ENCODE measurements at places on chromosomes 11 and 22.
A peak's percentile ranks its signal among the peaks of the same experiment; 100 is the strongest.

DNA sequence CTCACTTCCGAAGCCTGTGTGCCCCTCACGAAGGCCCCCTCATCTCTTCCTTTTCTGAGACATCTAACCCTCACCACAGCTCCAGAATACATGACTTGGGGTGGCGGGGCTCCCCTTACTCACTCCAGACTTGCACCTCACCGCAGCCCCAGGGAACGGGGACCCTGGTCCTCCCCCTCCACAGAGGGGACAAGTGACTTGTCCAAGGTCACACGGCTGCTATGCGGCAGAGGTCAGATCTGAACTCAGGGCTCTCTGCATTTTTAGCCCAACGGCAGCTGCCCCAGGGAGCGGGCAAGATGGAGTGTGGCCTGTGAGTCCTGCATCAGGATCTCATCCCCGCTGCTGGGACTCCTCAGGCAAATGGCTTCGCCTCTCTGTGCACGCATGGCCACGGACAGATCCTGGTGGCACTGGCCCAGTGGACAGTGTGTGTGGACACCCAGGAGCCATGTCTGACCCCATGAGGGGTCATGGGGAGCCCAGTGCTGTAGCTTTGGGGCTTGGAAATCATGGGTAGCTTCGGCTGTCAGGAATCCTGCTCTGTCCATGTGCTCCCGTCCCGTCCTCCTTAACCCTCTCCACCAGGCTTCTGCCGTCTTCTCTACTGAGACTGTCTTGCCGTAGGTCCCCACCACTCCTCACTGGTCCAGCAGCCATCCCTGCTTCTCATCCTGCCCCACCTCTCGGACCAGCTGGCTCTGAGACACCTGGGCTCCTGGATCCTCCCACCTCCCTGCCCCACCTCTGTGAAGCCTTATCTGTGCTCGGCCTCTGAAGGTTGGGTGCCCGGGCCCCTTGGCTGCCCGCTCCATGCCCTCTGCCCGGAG, 48.0 kb upstream of the CARS1 start:
- no peaks in the 10 kb centered on the region for H3K4me1 ChIP-seq
- no peak overlapping the region for H3K4me3 ChIP-seq
- H3K27me3 ChIP-seq: no peaks in the 10 kb centered on the region

GRCh38 chr11:77091146-77091940, 11.3 kb upstream of the OMP start:
- no peak overlapping the region for H3K4me3 ChIP-seq
- peak overlapping the region; percentile 71 for H3K27ac ChIP-seq
- H3K4me1 ChIP-seq: peaks cover 49% of the 10 kb centered on the region
- H3K27me3 ChIP-seq: no peaks in the 10 kb centered on the region
- H3K36me3 ChIP-seq: peaks cover 16% of the 10 kb centered on the region

DNA sequence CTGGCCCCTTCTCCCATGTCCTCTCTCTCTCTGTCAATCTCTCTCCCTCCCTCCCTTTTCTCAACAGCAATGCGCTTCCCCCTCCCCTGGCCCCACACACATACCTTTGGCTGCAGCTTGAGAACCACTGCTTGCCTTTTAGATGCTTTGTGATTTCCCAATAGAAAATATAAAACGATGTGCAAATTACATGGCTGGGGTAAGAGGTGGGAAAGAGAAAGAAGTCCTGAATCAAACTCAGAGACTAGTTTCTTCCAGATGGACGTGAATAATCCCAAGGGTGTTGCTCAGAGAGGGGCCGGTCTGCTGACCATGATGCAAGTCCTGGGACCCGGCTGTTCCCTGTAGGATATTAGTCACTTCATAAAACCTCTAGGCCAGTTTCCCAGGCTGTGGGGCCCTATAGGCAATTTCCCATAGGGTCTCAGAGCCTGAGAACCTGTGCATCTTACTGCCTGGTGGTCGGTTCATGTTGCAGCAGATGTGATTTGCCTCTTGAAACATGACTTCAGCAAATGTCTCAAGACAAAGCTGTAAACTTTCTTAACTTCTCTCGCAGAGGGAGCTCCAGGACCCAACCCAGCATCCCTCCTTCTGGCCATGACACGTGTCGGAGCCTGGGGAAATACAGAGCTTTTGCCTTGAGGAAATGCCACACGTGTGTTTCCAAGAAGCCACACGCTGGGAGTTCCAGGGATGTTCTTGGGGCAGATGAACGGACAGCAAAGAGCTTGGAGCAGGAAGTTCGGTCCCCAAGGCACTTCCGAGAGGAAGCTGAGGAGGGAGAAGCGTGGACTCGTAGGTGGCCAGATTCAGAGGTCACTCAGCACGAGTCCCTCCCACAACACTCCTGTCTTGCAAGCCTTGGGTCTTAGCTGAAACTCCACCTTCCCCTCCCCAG, 34.5 kb upstream of the ETS1 start:
- H3K4me3 ChIP-seq: no peak overlapping the region
- H3K4me1 ChIP-seq: no peaks in the 10 kb centered on the region
- no peaks in the 10 kb centered on the region for H3K36me3 ChIP-seq

- no peak for DNase-seq
- no peak overlapping the region for H3K27ac ChIP-seq
- H3K4me3 ChIP-seq: no peak overlapping the region
- H3K27me3 ChIP-seq: no peaks in the 10 kb centered on the region
- no peaks in the 10 kb centered on the region for H3K36me3 ChIP-seq
Measured at GRCh38 chr22:43269246-43269645, 73.9 kb downstream of the SCUBE1 start.

GRCh38 chr22:24752088-24752623, 22.4 kb downstream of the PIWIL3 start:
- no peaks in the 10 kb centered on the region for H3K27me3 ChIP-seq
- H3K27ac ChIP-seq: no peak overlapping the region
- no peaks in the 10 kb centered on the region for H3K4me1 ChIP-seq

- no peak overlapping the region for H3K4me3 ChIP-seq
- H3K36me3 ChIP-seq: no peaks in the 10 kb centered on the region
- DNase-seq: no peak
- H3K27me3 ChIP-seq: no peaks in the 10 kb centered on the region
- no peaks in the 10 kb centered on the region for H3K4me1 ChIP-seq
Measured at GRCh38 chr11:83706566-83706965, 420.4 kb upstream of the CCDC90B start.

DNA sequence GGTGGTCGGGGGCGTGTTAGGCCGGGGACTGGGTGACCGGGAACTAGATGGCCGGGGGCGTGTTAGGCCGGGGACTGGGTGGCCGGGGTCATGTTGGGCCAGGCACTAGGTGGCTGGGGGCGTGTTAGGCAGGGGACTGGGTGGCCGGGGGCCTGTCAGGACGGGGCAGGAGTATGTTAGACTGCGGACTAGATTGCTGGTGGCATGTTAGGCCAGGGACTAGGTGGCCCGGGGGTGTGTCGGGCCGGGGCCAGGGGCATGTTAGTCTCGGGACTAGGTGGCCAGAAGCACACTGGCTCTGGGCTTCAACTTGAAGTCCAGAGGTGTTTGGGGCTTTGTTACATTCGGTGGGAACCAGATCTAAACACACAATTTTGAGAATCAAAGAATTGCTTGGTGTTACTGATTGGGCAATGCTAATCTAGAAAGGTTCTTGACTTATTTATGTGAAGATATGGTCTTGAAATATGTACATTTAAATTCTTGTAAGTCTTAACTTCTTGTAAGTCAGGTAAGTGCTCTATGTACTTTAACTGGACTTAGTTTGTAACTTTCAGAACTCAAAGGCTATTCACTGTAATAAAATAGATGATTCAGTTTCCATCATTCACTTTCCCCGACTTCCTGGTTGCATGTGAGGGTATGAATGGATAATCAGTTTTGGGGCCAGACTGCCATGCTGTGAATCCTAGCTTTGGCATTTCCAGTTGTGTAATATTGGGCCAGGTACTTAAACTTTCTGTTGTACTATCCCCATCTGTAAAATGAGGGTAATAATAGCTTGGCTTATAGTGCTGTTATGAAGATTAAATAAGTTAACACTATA, 1.1 kb downstream of the EXT2 start:
- H3K36me3 ChIP-seq: no peaks in the 10 kb centered on the region
- no peaks in the 10 kb centered on the region for H3K4me1 ChIP-seq
- H3K27ac ChIP-seq: no peak overlapping the region
- H3K4me3 ChIP-seq: peak overlapping the region; percentile 99

GRCh38 chr11:31375879-31376278, 6.2 kb downstream of the DNAJC24 start:
- no peak overlapping the region for H3K4me3 ChIP-seq
- H3K4me1 ChIP-seq: no peaks in the 10 kb centered on the region
- no peak for DNase-seq
- H3K36me3 ChIP-seq: no peaks in the 10 kb centered on the region
- no peak overlapping the region for H3K27ac ChIP-seq

- peaks cover 12% of the 10 kb centered on the region for H3K4me1 ChIP-seq
- no peak overlapping the region for H3K27ac ChIP-seq
- no peaks in the 10 kb centered on the region for H3K36me3 ChIP-seq
Measured at GRCh38 chr11:19715373-19715772, 2.7 kb downstream of the NAV2 start.

DNA sequence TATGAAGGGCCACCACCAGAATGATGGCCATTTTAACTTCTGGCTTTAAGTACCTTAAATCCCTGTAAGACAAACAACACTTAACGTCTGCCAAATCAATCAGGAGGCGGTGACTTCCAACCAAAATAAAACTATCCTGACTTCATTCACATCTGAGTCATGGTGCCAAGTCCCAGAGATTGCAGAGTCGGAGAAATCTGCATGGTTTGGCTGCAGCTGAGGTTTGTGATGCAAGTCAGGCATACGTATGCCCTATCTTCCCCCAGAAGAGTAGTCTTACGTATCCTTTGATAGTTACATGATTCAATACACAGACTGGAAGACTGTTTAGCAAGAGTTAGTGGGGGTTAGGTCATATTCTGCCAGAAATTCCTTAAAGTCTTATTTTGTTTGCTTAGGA, 1.7 kb upstream of the GAB2 start:
- H3K27me3 ChIP-seq: no peaks in the 10 kb centered on the region
- H3K4me1 ChIP-seq: peaks cover 41% of the 10 kb centered on the region
- H3K36me3 ChIP-seq: no peaks in the 10 kb centered on the region

GRCh38 chr22:43955883-43956782, 891 bp downstream of the SAMM50 start:
- H3K4me3 ChIP-seq: peak overlapping the region; percentile 78
- H3K36me3 ChIP-seq: no peaks in the 10 kb centered on the region
- no peak overlapping the region for H3K27ac ChIP-seq
- H3K27me3 ChIP-seq: peaks cover 8% of the 10 kb centered on the region

- no peaks in the 10 kb centered on the region for H3K36me3 ChIP-seq
- peaks cover 8% of the 10 kb centered on the region for H3K4me1 ChIP-seq
- H3K27ac ChIP-seq: no peak overlapping the region
Measured at GRCh38 chr11:74330075-74330858, 18.8 kb upstream of the P4HA3 start.

- no peak overlapping the region for H3K4me3 ChIP-seq
- H3K36me3 ChIP-seq: no peaks in the 10 kb centered on the region
- no peaks in the 10 kb centered on the region for H3K4me1 ChIP-seq
- H3K27ac ChIP-seq: no peak overlapping the region
Measured at GRCh38 chr11:84414920-84415319, 1128.8 kb upstream of the CCDC90B start.

GRCh38 chr11:117613521-117613920, 183.5 kb downstream of the DSCAML1 start:
- H3K4me3 ChIP-seq: no peak overlapping the region
- H3K4me1 ChIP-seq: no peaks in the 10 kb centered on the region
- H3K27ac ChIP-seq: no peak overlapping the region
- H3K36me3 ChIP-seq: no peaks in the 10 kb centered on the region

DNA sequence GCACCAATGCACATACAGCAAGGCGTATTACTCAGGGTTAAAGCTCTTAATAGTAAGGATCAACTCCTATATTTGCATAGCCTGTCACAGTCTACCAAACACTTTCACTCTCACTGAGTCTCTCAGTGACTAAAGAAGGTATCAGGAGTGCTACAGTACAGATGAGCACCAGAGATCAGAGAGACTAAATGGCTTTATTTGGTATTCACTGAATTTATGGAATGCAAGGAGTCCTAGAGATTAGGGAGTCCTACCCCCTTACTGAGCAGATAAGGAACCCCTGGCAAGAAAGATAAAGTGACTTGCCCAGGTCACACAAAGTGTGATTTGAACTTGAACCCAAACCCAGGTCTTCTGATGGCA, 396.4 kb upstream of the CCDC90B start:
- no peaks in the 10 kb centered on the region for H3K36me3 ChIP-seq
- no peaks in the 10 kb centered on the region for H3K27me3 ChIP-seq
- H3K4me3 ChIP-seq: no peak overlapping the region
- DNase-seq: no peak
- H3K27ac ChIP-seq: no peak overlapping the region

GRCh38 chr22:26395926-26396325, 33.1 kb upstream of the ASPHD2 start:
- H3K36me3 ChIP-seq: no peaks in the 10 kb centered on the region
- H3K27me3 ChIP-seq: no peaks in the 10 kb centered on the region
- DNase-seq: no peak
- no peak overlapping the region for H3K27ac ChIP-seq
- H3K4me1 ChIP-seq: no peaks in the 10 kb centered on the region
- no peak overlapping the region for H3K4me3 ChIP-seq

- no peak for DNase-seq
- no peaks in the 10 kb centered on the region for H3K4me1 ChIP-seq
- no peak overlapping the region for H3K27ac ChIP-seq
- no peaks in the 10 kb centered on the region for H3K36me3 ChIP-seq
- H3K4me3 ChIP-seq: no peak overlapping the region
- H3K27me3 ChIP-seq: no peaks in the 10 kb centered on the region
Measured at GRCh38 chr22:43968614-43969013, 13.4 kb downstream of the SAMM50 start.

- peaks cover 60% of the 10 kb centered on the region for H3K36me3 ChIP-seq
- no peaks in the 10 kb centered on the region for H3K27me3 ChIP-seq
- peak overlapping the region; percentile 97 for H3K4me3 ChIP-seq
- DNase-seq: no peak
- peak overlapping the region; percentile 70 for H3K27ac ChIP-seq
Measured at GRCh38 chr11:65616575-65617001, 1.0 kb downstream of the PCNX3 start.

DNA sequence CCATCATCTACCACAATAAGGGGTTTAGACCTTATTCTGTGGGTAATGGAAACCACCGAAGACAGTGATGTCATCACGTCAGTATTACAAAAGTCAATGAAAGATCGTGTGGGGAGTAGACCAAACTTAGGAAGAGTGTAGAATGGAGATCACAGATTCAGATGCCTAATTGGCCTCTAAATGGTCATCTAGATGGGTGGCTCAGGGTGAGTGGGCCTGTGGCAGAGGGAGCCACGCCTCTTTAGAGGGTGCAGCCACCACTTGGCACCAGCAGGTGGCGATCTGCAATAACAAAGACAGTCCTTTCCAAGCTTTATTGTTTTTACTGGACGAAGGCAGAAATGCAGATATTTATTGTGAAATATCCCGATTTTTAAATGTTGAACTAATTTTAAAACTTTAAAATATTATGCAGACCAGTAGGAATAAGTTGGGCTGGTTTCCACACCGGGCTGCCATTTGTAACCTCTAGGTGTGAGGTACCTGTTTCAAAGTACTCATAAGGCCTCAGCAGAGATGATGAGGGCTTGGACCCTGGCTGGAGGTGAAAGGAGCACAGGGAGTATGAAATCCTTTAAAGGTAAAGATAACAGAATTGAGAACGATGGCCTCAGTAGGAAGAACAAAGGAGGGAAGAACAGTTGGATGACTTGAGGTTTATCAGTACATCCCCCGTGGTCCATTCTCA, 222.0 kb downstream of the DBX1 start:
- H3K4me3 ChIP-seq: no peak overlapping the region
- no peak overlapping the region for H3K27ac ChIP-seq
- peak; percentile 45 for DNase-seq
- H3K4me1 ChIP-seq: no peaks in the 10 kb centered on the region

- no peak overlapping the region for H3K27ac ChIP-seq
- no peaks in the 10 kb centered on the region for H3K36me3 ChIP-seq
- no peak overlapping the region for H3K4me3 ChIP-seq
- no peaks in the 10 kb centered on the region for H3K4me1 ChIP-seq
Measured at GRCh38 chr11:78606667-78607066, 32.0 kb upstream of the NARS2 start.

Measured in tibial nerve (tissue), 4 donors.